ENCODE measurements at places on chromosomes 6 and 20.

GRCh38 chr20:9099372-9099771 lies 30.5 kb downstream of the PLCB4 start:
- H3K4me1 ChIP-seq, result no peaks in the 10 kb centered on the region
- H3K36me3 ChIP-seq, result no peaks in the 10 kb centered on the region
- H3K27ac ChIP-seq, result no peak overlapping the region
- no peak for DNase-seq
- H3K27me3 ChIP-seq, result no peaks in the 10 kb centered on the region

DNA sequence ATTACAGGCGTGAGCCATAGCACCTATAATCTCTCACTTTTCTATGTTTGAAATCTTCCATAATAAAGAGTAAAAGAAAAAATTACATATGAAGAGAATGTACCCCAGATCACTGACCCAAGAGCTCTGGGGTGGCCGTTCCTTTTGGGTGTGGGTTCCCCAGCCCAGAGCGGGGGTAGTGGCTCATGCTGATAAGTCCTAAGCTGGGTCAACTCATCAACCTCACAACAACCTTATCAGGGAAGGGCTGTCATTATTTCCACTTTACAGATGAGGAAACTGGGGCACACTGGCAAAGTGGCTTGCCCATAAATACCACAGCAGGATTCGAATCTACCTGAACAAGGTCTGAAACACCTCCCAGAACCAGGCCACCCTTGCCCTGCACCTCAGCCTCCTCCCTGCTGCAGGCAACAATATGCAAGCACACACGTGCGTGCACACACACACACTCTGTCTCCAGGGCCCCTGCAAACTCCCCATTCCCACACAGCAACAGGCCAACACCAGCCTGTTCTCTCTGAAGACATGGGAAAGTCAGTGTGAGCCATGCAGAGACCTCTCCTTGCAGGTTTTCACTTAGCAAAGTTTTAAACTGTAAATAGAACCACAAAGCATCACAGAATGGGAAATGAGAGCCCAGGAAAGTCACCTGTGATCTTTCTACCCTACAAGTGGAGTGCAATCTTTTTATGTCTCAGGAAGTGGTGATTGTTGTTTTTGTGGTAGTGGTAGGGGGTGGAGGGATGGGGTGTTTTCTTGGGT lies 27.7 kb downstream of the BFSP1 start:
- no peak overlapping the region for H3K27ac ChIP-seq
- H3K4me3 ChIP-seq, result no peak overlapping the region
- no peak for DNase-seq
- no peaks in the 10 kb centered on the region for H3K36me3 ChIP-seq

DNA sequence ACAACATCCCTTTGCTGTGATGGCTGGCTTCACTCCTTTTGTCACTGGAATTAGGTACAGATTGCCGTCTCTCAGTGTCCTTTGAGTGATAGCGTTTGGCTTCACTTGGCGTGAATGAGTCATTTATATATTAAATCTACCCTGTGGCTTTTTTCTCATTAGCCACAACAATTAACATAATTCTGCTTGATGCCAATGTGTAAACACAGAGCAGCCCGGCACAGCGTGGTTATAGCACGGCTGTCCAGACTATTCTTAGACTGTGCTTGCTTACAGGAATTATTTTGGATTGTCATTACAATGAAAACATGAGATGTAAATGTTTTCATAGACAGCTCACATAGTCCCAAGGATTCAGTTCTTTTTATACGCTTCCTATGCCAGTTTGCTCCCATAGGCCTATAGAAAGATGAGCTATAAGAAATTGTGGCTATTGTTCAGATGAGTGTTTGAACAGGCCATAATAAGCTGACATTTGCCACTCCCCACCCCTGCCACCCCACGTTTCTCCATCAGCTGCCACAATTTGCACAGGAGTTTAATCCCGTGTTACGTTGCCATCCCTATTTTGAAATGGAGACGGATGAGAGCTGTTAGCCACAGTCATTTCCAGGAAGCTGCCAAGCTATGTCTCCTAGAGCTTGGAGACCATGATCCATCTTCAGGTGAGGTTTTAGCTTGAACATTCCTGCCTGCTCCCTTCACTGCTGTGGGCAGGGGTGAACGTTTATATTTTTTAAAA lies 65.9 kb downstream of the PPP1R14C start:
- no peak for DNase-seq
- H3K27ac ChIP-seq, result no peak overlapping the region
- no peaks in the 10 kb centered on the region for H3K27me3 ChIP-seq
- no peaks in the 10 kb centered on the region for H3K36me3 ChIP-seq
- H3K4me3 ChIP-seq, result no peak overlapping the region

DNA sequence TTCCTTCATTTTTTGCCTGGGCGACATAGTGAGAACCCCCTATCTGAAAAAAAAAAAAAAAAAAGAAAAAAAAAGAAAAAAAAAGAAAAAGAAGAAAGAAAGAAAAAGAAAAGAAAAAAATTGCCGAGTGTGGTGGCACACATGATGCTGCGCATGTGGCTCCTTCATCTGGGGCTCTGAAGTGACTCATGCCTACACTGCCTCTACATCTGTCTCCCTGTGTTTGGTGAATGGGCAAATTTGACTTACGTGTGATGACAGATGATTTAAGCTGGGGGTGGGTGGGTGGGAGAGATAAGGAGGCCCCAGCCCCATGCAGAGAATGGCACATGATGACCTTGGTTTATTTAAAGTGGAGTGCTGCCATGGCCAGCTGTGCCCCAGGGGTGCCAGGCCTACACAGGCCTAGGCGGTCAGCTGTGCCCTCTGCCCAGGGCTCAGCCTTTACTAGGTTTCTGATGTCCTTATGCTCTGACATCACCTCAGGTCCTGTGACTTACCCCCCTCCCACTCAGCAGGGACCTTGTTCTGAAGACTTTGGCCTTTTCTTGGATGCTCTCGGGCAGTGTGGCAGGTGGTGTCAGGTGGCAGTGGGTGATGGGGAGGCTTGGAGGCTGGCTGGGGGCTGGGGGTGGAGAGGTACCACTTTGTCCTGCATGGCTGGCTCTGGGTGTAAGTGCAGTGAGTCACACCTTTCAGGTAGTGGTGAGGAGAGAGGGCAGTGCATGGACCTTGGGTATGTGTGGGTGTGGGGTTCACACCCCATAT lies 41.1 kb downstream of the VEGFA start:
- H3K36me3 ChIP-seq, result no peaks in the 10 kb centered on the region
- DNase-seq, result no peak
- H3K27ac ChIP-seq, result no peak overlapping the region
- H3K4me1 ChIP-seq, result no peaks in the 10 kb centered on the region
- H3K27me3 ChIP-seq, result no peaks in the 10 kb centered on the region

- peaks cover 6% of the 10 kb centered on the region for H3K27me3 ChIP-seq
- peak; percentile 6 for DNase-seq
Observed at GRCh38 chr20:58545565-58546415, 30.6 kb upstream of the APCDD1L start.

DNA sequence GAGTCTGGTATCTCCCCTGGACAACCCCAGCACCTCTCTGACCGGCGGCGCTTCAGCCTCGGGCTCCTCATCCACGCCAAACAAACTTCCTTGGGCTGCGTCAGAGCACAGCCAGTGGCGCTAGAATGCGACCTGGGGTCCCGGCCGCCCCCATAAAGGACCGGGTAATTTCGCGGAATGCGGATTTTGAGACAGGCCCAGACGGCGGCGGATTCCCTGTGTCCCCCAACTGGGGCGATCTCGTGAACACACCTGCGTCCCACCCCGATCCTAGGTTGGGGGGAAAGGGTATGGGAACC lies 1.6 kb downstream of the FOXP4 start:
- H3K27me3 ChIP-seq, result no peaks in the 10 kb centered on the region
- no peaks in the 10 kb centered on the region for H3K36me3 ChIP-seq
- no peak for DNase-seq

- DNase-seq, result no peak
- no peak overlapping the region for H3K4me3 ChIP-seq
- H3K36me3 ChIP-seq, result no peaks in the 10 kb centered on the region
- no peaks in the 10 kb centered on the region for H3K27me3 ChIP-seq
- no peak overlapping the region for H3K27ac ChIP-seq
Observed at GRCh38 chr20:1362484-1362883, 30.4 kb downstream of the FKBP1A start.

- H3K4me1 ChIP-seq, result no peaks in the 10 kb centered on the region
- H3K36me3 ChIP-seq, result no peaks in the 10 kb centered on the region
- no peak for DNase-seq
- no peak overlapping the region for H3K27ac ChIP-seq
Observed at GRCh38 chr6:11598687-11599086, 61.1 kb downstream of the TMEM170B start.

DNA sequence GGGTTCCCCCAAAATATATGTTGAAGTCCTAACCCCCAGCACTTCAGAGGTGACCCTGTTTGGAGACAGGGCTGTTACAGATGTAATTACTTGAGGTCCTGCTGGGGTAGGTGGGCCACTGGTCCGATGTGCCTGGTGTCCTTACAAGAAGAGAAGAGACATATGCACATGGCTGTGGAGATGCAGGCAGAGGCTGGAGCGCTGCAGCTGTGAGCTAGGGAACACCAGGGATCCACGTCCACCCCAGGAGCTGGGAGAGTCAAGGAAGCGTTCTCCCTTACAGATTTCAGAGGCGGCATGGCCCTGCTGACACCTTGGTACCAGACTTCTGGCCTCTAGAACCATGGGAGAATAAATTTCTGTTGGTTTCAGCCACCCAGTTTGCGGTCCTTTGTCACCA lies 11.7 kb upstream of the SLC22A2 start:
- H3K4me1 ChIP-seq, result no peaks in the 10 kb centered on the region
- H3K4me3 ChIP-seq, result no peak overlapping the region
- no peak for DNase-seq
- H3K27ac ChIP-seq, result no peak overlapping the region
- H3K36me3 ChIP-seq, result no peaks in the 10 kb centered on the region

GRCh38 chr6:140844167-140844566 lies 1288.6 kb upstream of the GJE1 start:
- no peak overlapping the region for H3K4me3 ChIP-seq
- no peak overlapping the region for H3K27ac ChIP-seq
- no peaks in the 10 kb centered on the region for H3K27me3 ChIP-seq
- peaks cover 14% of the 10 kb centered on the region for H3K4me1 ChIP-seq
- no peaks in the 10 kb centered on the region for H3K36me3 ChIP-seq

GRCh38 chr6:131687022-131687421 lies 14.2 kb downstream of the OR2A4 start:
- no peak overlapping the region for H3K4me3 ChIP-seq
- H3K36me3 ChIP-seq, result no peaks in the 10 kb centered on the region
- no peaks in the 10 kb centered on the region for H3K4me1 ChIP-seq
- DNase-seq, result no peak
- no peaks in the 10 kb centered on the region for H3K27me3 ChIP-seq

DNA sequence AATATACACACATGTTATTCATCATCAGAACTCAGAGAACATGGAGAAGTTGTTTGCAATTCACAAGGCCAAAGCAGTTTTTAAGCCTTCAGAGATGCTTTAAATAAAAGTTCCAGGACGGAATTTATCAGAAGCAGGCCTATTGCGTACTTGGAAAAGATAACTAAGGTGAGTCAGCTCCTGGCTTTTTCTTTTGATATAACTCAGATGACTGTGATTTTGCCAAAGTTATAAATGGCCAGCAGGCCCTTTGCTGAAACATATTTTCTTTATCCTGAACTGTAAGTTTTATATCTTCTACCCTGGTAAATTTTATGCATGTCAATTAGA lies 55.0 kb upstream of the PLCB1 start:
- no peak for DNase-seq
- H3K27ac ChIP-seq, result no peak overlapping the region
- H3K36me3 ChIP-seq, result no peaks in the 10 kb centered on the region
- no peak overlapping the region for H3K4me3 ChIP-seq

DNA sequence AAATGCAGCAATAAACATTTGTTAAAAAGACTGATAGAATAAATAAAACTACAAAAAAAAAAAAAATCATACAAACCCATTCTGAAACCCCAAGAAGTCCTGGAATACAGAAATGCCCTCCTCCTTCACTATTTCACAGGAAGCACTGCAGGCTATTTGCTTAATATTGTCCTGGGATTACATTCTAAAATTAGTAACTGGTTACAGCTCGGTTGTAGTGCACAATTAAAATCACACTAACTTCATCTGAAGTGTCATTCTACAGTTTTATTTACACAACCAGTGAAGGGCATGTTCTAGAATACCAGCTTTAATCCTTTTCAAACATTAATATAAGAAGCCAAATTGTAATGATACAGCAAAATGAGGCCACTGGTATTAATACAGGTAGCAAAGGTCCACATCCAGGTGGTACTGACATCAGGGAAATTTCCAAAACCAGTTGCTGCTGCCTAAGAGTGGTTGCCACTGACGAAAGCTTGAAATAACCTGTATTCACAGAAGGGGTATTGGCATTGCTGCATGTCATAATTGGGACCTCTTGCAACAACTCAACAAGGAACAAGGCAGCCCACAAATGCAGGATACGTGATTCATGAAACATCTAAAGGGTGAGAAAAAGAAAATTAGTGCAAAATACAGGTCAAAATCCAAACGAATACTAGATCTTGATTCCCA lies 26.9 kb downstream of the AKIRIN2 start:
- no peaks in the 10 kb centered on the region for H3K36me3 ChIP-seq
- no peak for DNase-seq
- no peaks in the 10 kb centered on the region for H3K4me1 ChIP-seq
- no peak overlapping the region for H3K27ac ChIP-seq
- H3K4me3 ChIP-seq, result no peak overlapping the region
- no peaks in the 10 kb centered on the region for H3K27me3 ChIP-seq

- no peak overlapping the region for H3K27ac ChIP-seq
- no peak for DNase-seq
- H3K27me3 ChIP-seq, result no peaks in the 10 kb centered on the region
- H3K4me1 ChIP-seq, result peaks cover 5% of the 10 kb centered on the region
- H3K4me3 ChIP-seq, result no peak overlapping the region
- no peaks in the 10 kb centered on the region for H3K36me3 ChIP-seq
Observed at GRCh38 chr6:75221116-75221515, 15.3 kb upstream of the COL12A1 start.

DNA sequence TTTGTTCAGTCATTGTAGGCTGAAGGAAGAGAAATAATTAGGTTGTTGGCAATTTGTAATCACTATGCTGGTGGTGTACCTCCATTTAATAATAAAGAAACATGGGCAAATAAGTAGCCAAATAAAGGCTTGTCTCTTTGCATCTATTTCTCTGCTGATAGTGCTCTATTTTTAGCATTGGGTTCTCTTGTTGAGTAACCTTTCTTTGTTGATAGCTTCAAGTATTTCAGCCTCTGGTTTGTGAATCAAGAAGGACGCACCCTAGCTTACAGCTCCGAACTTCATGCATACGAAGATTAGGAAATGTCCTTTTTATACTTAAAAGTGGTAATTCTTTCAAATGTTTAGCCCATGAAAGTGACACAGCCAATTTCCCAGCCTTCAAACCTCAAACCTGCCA lies 2.6 kb downstream of the PPP1R14C start:
- no peak overlapping the region for H3K4me3 ChIP-seq
- no peaks in the 10 kb centered on the region for H3K4me1 ChIP-seq
- no peak for DNase-seq
- peaks cover 48% of the 10 kb centered on the region for H3K27me3 ChIP-seq

DNA sequence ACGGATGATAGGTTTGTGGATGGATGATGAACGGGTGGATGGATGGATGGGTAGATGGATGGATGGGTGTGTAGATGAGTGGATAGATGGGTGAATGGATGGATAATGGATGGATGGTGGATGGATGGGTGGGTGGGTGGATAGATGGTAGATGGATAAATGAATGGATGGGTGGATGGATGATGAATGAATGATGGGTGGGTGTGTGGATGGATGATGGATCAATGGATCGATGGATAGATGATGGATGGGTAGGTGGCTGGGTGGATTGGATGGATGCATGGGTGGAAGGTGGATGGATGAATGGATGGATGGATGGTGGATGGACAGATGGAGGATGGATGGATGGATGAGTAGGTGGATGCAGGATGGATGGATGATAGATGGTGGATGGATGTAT lies 394.1 kb downstream of the TAF4 start:
- H3K4me1 ChIP-seq, result no peaks in the 10 kb centered on the region
- H3K27ac ChIP-seq, result no peak overlapping the region
- DNase-seq, result no peak
- no peaks in the 10 kb centered on the region for H3K27me3 ChIP-seq
- H3K4me3 ChIP-seq, result no peak overlapping the region

All from adrenal gland (tissue), 19 donors.